NCI-H1436 treated with DMSO at 0.1 percent for 48 hours (cell line): ENCODE measurements at places on chromosomes 3 and 15.

DNA sequence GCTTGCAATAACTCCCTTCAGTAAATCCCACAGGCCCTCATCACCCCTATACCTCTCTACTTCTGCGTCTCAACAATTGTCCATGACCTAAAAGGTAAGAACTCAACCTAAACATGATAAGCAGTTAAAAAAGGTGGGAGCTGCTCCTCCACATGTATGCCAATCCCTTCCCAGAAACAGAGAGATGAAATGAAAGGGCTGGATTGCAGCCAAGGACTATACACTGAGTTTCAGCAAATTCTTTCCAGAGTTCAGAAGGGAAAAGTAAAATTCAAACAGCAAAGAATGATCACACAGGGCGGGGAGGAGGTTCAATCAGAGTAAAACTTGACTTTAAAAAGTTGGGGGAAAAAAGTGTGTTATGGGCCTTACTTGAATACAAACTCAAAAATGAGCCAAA is 27.5 kb downstream of the PLOD2 start:
- DNase-seq, result no peak

GRCh38 chr15:90412356-90413194 is 24.5 kb downstream of the IQGAP1 start:
- no peak for DNase-seq

DNA sequence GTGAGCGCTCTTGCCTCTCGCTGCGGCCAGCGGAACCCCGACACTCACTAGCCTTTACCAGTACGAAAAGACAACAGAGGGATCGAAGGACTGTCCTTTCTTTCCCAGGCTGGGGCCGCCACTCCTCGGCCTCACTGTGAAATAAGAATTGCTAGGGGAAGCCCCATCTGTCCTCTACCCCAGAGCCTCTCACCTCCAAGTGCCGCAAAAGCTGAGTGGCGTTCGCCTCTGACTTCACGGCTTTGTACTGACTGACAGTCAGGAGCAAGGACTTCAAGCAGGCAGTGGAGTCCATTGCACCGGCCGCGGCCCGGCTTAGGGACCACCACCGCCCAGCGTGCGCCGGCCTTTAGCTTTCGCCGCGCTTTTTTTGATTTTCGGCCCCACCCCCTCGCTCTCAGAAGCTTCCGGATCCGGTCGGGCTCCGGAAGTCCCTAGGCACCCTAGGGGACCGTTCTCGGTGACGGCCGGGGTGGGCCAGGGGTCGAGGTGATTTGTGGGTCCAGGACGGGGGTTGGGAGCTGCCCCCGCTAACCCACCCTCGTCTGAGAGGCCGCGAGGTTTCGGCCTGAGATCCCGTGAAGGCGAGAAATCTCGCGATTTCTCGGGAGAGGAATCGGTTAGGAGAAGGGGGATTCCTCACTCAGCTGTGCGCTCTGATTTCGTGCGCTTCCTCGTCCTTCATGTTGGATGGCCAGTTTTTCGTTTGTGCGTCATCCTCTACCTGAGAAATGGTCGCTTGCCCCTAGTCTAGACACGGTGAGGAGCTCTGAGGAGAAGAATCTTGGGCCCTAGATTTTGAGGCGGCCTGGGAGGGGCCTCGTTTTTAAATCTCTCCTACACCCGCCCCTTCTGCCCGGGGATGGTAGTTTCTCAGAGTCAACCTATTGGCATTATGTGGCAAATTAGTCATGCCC is at the start of the genes CIP2A and DZIP3:
CIP2A (minus strand) TSS at position 358 of the 917 bp plus-strand sequence; CDS start at position 295, 63 bp downstream.
DZIP3 (plus strand) TSS at position 642 of the 917 bp plus-strand sequence. CDS start 15,685 bp downstream, outside the sequence.
- DNase-seq, result peak; percentile 77

DNA sequence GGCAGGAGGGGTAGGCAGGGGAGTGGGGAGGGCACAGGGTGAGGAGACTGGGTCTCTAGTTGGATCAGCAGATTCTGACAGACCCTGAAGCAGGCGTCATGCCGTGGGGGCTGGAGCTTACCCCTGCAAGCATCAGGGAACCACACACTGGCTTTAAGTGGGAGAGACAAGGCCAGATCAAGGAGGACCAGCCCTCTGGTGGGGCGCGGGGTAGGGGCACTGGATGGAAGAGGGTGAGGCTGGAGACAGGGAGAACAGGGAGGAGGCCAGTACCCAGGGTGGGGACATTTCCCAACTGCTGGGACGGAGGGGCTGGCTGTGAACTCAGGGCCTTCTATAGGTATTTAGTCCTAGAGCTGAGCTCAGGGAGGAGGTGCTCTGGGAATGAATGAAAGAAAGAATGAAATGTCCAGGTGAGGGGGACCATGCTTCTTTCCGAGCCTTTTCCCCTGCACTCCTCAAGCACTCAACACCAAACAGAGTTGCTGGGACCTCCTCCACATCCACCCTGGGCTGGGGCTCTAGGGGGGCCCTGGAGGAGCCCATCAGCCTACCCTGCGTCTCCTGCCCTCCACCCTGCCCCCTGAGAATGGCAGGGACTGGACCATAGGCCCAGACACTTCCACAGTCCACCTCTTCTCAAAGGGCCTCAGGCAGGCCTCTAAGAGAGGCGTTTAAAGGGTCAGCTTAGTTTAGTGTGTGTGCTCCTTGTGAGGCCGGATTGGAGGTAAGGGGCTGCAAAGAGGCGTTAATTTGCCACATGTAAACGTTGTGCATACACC is 49.0 kb upstream of the FGD5 start:
- no peak for DNase-seq

DNA sequence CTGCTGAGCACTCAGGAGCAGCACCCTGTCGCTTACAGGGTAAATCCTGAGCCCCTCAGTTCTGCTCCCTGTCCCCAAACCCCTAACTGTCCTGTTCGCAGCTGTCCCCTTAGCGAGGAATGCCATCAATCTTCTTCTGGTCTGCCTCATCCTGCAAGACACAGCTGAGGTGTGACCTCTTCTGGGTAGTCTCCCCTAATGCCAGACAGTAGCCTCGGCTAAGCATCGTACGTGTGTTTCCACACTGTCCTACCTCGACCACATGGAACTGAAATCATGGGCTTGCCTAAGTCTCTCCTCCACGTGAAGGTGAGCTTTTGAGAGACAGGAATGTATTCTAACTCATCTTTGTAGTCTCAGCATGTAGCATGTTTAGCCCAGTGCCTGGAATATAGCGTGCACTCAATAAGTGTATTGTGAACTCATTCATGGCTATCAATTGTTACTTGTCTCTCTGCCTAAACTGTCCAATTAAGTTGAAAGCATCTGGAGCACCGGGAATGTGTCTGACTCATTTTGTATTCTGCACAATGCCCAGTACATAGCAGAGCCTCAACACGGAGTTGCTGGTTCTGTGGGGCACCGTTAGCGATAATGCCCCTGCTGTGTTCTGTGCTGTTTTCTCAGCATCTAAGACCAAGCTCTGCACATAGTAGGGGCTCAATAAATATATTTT is 90.2 kb downstream of the HES1 start:
- no peak for DNase-seq

DNA sequence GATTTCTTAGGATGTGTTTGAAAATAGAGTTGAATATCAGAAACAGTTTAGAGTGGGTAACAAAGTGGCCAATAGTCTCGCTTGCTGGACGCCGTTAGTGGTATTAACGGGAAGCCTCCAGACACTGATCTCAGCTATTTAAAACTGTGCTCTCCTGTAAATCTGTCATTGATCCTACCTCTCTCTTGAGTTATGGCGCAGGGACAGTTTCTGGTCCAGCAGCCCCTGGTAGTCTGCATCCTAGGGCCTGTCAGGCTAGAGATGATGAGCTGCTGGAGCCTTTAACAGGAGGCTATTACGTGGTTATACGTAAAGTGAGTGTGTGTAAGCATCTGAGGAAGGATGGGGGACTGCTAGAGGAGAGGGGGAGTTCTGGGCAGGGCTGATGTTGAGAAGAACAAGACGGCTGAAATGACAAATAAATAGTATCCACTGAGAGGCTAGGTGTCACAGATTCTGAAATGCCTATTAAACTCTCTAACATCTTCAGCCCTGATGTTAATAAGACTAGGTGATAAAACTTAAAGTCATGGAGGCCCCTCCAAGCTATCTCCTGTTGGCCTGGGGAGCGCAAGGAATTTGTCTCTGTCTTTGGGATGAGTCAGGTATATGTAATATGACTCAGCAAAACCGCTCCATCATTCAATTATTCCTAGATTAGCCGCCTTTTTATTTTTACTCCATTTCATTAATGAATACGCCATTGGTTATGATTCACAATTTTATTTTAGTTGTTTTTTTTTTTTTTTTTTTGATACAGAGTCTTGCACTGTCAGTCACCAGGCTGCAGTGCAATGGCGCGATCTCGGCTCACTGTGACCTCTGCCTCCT is 155.7 kb downstream of the GREM1 start:
- no peak for DNase-seq

DNA sequence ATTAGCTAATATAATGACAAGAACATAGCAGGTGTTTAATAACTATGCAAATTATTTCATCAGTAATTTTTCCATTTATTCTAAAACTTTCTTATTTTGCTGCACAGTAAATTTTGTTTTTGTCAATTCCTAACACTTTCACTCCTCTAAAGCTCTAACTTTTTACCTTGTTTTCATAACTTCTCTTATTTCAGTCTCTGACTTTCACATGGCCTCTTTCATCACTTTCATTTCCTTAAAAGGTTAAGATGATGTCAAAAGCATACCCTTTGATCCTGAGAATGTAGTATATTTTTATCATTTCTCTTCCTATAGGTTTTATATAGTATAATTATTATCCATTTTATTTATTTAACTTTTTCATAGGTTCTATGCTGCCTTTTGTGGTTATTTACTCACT is 1325.8 kb upstream of the ALCAM start:
- DNase-seq, result no peak

- DNase-seq, result no peak
Observed at GRCh38 chr3:101964861-101965260, 115.5 kb downstream of the NFKBIZ start.

- DNase-seq, result no peak
Observed at GRCh38 chr3:39843440-39843839, 34.0 kb downstream of the MYRIP start.

- no peak for DNase-seq
Observed at GRCh38 chr3:11498646-11499045, 145.1 kb downstream of the VGLL4 start.

DNA sequence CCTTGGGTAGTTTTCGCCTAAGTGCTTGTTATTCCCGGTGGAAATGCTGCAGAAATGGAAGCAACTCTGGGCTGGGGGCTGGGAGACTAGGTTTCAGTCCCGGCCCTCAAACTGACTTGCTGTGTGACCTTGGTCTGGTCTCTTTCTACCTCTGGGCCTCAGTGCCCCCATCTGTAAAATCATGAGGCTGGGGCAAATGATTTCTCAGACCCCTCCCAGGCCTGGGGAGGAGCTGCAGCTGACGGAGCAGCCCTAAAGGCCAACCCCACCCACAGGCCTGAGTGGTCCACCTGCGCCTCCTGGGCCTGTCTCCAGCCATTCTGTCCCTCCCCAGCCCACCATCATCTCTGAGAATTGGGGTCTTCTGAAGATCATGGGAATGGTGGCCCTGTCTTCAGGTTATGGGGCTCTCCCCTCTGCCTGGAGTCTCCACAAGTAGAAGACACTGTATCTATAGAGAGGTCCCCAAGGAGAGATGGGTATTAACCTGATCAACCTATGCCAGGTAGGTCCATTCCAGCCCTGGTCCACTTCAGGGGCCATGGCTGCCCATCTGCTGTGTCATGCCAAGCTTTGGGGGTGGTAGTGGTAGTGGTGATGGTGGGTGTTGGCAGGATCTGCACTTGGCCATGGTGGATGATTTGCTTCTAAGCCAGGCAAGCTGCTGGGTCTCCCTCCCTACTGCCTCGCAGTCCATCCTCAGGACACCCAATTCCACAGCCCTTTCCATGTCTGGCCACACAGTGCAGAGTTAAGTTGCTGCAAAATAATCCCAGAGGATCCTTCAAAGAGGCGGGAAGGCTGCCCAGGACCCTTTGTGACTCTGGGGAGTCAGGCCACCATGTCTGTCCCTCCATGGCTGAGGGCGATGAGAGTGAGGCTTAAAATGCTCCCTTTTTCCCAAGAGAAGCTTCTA is 46.0 kb downstream of the ITGA11 start:
- DNase-seq, result no peak

- DNase-seq, result no peak
Observed at GRCh38 chr3:195838714-195839113, 27.0 kb upstream of the MUC4 start.

DNA sequence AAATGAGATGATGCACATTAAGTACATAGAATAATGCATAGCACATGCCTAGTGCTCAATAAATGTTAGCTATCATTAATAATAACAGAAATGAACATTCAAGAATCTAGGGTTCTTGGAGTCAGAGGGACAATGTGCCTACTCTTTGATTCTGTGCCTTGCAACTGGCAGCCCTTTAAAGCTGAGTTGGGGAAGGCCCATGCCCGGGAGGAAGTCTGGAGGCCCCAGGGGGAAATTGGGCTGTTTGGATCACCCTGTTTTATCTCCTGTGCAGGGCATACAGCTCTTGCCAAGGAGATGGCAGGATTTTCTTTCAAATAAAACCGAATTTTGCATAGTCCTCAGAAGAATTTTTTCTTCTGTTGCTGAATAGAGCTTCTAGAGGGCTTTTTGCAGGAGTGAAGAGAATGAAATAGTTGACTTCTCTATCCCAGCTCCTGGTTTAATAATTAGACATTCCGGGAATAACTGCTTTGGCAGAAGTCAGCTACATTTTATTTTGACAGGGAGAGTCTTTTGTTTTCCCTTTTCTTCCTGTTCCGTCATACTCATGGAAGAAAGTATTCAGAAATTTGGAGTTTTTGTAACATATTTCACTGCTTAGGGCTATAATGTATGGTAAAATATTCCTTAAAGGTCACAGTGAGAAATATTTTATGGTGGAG is 18.0 kb upstream of the KCNAB1 start:
- no peak for DNase-seq

DNA sequence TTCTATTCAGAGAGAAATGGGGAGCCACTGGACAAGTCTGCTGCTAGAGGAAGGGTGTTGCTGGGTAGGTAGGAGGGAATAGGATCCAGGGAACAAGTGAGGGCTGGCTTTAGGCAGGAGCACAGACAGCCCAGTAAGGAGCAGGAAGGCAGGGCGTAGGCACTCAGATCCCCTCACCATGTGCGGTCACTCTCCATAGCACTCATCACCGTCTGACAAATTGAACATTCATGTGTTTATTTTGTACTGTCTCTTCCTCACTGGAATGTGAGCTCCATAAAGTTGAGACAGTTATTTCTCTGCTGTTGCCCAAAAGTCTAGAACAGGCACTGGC is 24.2 kb upstream of the LRRC34 start:
- DNase-seq, result no peak

DNA sequence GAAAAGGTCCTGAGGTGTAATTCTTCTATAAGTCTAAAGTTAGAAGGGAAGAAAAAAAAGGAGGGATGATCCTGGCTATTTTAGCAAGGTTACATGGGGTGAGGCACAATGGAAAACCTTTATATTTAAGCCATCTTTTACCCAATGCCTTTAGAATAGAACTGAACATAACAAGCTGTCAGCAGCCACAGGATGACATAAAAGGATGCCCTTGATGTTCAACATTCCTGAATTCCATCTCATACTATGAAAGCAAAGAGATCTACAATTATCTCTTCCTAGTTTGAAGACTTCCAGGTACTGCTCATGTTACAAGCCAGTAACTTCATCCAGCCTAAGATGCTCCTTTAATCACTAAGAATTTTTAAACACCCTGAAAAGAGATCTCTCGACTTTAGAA is 26.9 kb downstream of the NEK10 start:
- DNase-seq, result no peak

DNA sequence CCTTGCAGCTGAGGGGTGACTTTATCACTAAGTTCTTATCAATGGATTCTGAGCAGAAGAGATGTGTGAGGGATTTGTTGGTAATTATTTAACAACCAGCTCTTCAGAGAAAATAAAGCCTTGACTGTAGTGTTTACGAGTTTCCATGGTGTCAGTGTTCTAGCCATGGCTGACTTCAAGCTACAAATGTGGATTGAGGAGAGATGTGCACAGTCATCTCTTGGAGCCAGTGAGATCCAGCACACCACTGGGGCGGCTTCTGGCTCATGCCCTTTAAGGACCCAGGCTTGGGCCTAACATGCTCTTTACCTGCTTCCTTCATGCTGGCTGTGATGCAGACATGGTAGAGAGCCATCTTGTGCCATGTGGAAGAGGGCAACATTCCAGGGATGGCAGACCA is 145.6 kb upstream of the MRPS22 start:
- no peak for DNase-seq
